PC-3 (cell line): ENCODE measurements at places on chromosomes 11 and 22. TPM values are rescaled to one million over a fixed set of nuclear protein-coding genes. Genes with fewer than 3 reads are reported as not detected.

SLC6A5 gene
- not detected in 2 replicates for total RNA-seq

PPARA gene
- total RNA-seq: 6.0 and 7.7 TPM in 2 replicates

RIMBP3B gene
- total RNA-seq: 0.06 TPM in 1 of 2 replicates, not detected in the other

PANX3 gene
- total RNA-seq: not detected in 2 replicates

GRCh38 chr11:123264431-123264780, 69.4 kb upstream of the CLMP start:
- no peak for DNase-seq

DNA sequence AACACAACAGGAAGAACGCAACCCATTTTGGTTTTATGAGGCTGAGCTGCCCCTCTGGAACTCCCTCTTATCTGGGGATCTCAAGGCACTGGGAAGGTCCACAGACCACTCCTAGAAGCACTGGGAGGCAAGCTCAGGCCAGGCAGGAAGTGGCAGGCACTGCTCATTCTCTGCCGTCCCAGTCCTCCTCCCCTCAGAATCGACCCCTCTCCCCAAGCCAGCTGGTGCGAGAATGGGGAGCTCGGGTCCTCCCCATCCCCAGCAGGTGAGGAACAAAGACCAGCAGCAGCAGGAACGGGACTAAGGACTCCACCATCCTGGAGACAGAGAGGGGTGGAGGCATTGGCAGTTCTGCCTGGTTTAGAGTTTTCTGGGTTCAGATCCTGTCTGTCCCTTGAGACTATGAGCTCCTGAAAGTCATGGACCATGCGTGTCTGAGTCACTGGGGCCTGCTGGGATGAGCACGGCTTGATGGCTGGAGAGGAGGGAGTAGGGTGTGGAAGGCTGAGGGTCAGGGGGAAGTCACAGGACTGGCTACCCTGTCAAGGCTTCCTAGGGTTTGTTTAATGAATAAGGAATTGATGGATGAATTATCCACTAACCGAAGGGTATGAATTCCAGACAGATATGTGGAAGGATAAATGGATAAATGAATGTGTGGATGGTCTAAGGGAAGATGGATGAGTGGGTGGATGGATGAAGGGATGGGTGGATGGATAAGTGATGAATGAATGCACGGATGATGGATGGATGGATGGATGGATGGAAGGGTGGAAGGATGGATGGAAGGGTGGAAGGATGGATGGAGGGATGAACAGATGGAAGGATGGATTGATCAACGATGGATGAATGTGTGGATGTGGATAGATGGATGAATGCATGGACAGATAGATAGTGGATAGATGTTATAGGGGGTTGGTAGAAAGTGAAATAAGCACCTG, 6.4 kb downstream of the MYEOV start:
- peak; percentile 87 for DNase-seq

DNA sequence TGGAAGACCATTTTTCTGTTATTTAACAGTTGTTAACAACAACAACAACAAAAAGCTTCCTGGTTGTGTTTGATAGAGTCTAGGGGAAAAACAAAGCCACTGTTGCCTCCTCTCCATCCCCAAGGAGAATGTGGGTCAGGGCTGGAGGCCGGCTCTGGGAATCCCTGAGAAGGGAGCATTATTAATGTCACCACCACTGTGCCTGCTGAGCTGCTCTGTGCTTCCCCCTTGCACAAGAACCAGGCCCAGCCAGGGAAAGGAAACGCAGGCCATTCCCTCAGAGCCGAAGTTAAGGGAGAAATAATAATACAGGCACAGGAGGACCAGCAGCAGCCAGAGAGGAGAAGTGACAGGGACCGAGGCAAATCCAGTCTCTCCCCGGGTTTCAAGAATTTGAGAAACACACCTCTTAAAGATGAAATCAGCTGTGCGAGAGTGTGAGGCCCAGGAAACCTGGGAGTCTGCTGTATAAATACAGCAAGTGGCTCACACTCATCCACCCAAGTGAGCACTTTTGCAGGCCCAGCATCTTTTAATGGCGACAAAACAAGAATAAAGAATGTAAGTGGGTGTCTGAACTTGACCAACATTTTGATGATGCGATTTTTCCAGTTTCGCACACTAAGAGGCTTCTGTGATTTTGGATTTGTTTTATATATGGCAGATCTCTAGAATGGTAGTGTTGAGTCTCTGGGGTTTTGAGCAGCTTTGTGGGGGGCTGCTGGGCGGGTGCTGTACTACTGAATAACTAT, 539.2 kb downstream of the NTM start:
- DNase-seq: no peak

GRCh38 chr11:15764326-15764725, 592.0 kb downstream of the SOX6 start:
- no peak for DNase-seq

DNA sequence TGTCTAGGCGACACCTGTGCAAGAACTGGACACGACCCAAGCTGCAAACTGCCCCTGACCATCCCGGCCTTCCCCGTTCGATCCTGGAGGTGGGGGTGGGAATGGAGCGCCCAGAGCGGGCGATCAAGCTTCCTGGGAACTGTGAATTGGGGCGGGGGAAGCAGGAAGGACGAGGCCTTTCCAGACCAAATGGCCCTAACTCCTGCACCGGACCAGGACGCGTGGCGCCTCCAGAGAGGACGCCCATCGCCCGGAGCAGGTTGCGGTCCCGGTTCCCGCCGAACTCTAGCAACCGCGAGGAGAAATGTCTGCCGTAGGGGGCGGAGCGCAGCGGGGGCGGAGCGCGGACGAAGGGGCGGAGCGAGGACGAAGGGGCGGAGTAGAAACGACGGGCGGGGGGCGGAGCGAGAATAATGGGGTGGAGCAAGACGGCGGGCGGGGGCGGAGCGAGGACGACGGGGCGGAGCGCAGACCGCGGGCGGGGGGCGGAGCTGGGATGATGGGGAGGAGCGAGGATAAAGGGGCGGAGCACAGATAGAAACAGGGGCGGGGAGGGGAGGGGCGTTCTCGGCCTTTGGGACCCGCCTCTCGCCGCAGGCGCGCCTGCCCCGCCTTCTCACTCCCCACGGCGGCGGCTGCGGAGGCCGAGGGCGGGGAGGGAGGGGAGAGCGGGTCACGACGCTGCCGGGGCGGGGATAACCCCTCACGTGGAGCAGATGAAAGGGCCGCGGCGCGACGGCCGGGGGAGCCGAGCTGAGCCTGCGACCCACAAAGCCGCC, at the start of gene ZNRF3:
Gene ZNRF3, plus strand, starts transcription at position 695 of the 779 bp plus-strand sequence. CDS start 195 bp downstream, outside the sequence.
- peak; percentile 83 for DNase-seq

DNA sequence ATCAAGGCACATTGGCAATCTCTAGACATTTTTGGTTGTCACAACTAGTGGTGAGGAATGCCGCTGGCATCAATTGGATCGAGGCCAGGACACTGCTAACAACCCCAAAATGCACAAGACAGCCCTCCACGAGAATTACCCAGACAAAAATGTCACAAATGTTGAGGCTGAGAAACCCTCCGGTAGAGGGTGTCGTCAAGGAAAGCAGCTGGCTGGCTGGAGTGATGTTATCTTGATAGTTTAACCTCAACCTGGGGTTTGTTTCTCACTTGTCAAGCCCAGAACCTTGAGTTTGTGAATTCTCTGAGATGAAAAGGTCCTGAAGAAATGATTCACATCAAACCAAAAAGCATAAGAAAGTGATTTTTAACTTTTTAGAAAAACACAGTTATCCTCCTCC, 21.1 kb upstream of the TMPRSS13 start:
- peak; percentile 18 for DNase-seq

DNA sequence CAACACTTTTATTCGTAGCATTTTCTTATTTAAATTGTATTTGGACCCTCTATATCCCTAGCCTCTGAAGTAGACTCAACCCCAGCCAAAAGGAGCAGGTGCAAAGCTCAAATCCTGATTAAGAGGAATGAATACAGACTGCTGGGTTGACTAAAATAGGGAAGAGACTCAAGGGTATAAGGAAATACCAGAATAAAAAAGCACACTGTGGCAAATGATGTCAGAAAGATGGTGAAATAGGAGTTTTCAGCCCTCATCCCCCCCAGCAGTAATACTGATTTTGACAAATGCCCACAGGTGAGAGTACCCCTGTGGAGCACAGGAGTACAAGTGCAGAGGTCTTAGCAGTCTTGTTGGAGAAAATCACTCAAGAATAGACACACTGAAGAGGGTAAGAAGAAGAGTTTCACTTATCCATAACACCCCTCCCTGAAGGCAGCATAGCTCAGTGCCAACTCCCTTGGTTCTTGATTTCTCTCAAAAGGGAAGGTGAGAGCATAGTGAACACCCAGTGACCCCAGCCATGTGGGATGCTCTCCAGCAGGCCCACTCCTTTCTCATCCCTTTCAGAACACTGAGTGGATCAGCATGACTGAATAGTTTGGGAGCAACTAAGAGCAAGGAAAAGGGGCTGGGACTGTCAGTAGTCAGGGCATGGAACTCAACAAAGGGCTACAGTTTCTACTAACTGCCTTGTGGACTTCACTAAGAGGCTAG, 71.7 kb downstream of the TBC1D22A start:
- no peak for DNase-seq
